ENCODE measurements at places on chromosomes 11 and 22.

- DNase-seq: no peak
These were observed 24.8 kb upstream of the MTCH2 start for GRCh38 chr11:47667135-47667534.

DNA sequence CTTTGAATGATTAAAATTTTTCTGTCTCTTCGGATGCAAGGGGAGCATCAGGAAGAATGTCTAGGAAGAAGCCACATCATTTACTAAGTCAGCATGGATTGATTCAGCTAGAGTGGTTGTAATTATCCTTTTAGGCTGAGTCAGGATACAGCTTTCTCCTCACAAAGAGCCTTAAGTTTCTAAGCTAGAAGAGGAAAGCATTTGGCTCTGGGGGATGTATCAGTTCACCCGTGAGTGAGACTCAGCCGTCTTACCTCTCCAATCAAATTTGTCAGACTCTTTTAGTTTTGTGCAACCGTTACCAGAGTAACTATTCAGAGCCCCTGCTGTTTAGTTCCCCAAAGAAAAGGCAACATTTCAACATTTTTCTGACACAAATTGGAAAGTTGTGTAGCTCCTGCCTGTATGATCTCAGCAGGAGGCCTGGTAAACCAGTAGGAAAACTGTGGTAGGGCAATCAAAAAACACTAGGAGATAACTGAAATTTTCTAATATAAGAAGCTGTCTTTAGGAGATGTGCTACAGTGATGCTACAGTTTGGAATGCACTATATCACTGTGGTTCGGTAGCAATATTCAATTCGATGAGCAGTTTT is 432.4 kb upstream of the LUZP2 start:
- DNase-seq: no peak

- DNase-seq: no peak
These were observed 66.3 kb downstream of the PAK1 start for GRCh38 chr11:77407613-77408012.

GRCh38 chr22:40757071-40757470 is 62.1 kb downstream of the SLC25A17 start:
- no peak for DNase-seq

DNA sequence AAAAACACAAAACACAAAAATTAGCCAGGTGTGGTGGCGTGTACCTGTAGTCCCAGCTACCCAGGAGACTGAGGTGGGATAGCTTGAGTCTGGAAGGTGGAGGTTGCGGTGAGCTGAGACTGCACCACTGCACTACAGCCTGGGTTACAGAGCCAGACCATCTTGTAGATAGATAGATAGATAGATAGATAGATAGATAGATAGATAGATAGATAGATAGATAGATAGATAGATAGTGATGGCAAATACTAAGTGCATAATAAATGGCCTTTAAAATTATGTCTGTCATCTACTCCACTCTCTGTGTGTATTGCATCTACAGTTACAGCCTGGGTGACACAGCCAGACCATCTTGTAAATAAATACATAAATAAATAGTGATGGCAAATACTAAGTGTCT is 56.0 kb upstream of the CHRM4 start:
- no peak for DNase-seq

DNA sequence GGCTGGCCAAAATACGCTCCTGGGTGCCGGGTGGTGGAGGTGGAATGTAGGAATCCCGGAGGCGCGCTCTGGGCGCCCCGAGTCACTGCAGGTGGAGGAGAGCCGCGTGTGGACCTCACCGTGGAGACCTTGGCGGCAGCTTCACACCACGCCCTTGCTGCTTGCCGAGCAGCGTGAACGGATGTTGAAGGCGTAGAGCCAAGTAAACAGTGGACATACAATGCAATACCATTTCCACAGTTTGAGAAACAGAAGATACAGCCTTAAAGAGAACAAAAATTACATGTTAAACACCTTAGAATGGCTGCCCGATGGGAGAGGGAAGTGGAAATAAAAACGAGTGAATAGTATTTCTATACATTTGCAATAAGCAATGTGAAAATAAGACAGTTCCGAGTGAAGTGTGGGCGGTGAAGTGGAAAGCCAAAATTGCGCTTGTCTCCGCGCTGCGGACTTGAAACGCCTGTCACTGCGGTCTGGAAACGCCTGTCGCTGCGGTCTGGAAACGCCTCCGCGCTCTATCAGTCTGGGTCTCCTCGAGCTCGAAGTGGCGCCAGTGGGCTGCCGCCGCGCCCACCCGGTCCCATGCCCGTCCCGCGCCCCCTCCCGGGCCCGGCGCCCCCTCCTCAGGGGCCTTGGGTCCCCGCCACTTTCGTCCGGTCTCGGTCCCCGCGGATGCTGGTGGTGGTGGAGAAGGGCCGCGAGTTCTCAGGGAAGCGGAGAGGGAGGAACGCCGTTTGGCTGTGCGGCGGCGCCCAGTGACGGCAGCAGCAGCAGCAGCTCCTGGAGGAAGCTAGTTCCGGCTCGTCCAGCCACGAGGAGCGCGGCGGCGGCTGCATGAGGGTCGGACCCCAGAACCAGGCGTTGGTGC is 1.6 kb downstream of the NCR3LG1 start:
- DNase-seq: peak; percentile 29

GRCh38 chr11:63012430-63012829 is 3.2 kb downstream of the SLC22A8 start:
- DNase-seq: no peak

- no peak for DNase-seq
These were observed 30.6 kb downstream of the SDHAF2 start for GRCh38 chr11:61460474-61460881.
